ELR (cell line): ENCODE measurements at places on chromosomes 16 and 17.

DNA sequence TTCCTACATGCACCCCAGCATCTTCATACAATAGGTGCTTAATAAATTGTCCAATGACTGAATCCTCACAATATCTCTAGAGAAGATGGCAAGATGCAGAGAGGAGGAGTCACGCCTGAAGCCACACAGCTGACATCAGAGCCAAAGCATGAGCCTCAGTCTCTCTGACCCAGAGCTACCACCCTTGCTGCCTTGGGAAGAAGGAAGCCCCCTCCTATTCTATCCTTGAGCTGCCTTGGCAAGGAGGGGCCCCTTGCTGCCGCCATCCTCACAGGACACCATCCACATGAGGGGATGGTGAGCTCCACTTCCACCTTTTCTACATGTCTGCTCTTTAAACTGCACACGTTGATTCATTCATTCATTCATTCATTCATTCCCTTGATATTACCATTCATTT is 37.0 kb upstream of the C16orf78 start:
- no peak for DNase-seq

GRCh38 chr17:7477392-7478275 is 1.8 kb downstream of the ZBTB4 start:
- DNase-seq: peak; percentile 77

DNA sequence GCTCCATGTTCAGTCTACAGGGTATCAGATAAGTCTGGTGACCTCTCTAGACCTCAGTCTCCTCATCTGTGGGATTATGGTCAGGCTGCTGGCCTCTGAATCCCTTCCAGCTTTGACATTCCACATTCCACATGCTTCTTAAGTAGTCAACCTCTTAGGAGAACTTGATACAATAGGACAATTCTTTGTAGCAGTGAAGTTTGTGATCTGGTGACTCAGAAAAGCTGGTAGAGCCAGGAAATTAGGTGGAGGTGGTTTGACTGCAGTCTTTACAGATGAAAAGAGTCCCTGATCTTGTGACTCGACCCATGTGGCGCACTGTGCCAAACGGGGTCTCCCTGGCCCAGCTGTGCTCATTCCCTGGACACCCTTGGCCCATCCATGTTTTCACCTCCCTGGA is 147.8 kb downstream of the NTN1 start:
- no peak for DNase-seq

DNA sequence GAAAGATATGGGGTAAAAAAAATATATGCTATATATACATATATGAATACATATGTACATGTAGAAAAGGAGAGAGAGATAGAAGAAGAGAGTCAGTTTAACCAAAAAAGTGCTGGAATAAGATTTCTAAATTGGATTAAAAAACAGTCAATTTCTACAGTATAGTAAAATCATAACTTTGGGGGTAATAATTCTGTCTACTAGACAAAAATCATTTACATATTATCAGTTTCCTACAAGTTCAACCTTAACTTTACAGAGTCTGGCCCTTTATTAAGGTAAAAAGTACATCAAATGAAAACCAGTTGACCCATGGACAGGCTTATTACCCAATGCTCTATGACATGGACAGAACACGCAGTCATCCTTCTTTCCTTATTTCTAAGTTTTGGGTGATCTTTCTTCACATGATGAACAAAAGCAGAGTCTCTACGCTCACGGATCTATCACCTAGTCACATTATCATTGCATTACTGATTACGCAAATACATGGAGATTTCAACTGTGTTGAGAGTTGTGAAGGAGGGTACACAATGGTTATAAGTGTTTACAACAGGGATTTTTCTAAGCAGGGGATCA is 63.9 kb upstream of the SMIM36 start:
- DNase-seq: no peak

DNA sequence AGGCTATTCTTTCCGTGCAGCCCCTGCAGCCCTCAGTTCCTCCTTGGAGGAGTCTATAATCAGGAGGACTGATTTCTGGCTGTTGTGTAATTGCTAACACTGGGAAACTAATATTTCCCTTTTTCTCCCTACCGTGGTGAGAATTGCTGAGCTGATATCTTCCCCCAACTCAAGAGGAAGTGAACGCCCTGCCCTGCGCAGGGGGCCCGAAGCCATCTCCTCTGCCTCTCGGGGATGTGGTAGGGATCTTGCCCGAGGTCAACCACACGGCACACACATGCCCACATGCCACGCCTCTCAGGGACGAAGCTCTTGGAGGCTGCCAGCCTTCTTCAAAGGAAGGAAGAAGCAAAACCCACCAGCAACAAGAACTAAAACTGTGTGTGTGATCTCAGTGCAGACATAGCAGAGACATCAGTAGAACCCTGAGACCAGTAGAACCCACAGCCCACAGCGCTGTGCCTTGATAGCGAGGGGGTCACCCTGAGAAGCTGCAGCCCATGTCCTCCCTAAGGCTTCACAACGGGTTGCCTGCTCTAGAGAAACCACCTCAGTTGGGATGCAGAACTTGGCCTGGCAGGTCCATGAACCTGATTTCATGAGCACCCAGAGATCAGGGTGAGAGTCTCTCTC is 8.9 kb upstream of the ULK2 start:
- no peak for DNase-seq

DNA sequence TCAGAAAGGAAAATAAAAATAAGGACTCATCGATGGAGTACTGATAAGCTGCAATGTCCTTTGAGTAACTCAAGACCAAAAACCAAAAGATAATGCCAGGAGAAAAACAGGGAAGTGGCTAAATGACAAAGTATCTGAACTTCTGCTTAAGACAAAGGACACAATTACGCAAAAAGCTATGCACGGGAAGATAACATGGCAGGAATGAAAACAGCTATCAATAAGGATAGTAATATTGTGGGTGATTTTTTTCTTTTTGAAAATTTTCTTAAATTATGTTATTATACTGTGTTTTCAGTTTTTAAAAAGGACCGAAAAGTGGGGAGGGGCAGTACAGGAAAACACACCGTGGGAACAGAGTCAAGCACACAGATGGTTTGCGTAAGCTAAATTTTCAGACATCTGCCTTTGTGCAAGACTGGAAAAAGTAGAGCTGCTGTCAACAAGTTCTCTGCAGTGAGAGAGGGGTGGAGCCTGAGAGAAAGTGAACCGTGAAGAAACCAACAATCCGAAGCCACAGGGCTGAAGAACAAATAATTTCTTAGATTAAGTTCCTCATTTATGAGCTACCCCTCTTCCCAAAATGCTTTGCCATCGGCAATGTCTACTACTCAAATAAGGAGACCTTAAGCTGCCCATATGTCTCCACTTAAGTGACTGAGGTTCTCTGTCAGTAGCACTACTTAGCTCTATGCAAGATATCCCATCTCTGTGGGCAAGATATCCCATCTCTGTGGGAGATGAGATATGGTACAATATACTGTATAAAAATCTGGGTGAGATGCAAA is 99.9 kb upstream of the CORO6 start:
- DNase-seq: no peak

- peak; percentile 98 for DNase-seq
These were observed 6.3 kb upstream of the MNT start for GRCh38 chr17:2406903-2407790.

GRCh38 chr16:21302898-21303528 is 24.9 kb upstream of the CRYM start:
- DNase-seq: peak; percentile 88

GRCh38 chr17:36844013-36844412 is 93.3 kb upstream of the LHX1 start:
- no peak for DNase-seq

- DNase-seq: no peak
These were observed 21.1 kb upstream of the NLRP1 start for GRCh38 chr17:5605452-5605851.

DNA sequence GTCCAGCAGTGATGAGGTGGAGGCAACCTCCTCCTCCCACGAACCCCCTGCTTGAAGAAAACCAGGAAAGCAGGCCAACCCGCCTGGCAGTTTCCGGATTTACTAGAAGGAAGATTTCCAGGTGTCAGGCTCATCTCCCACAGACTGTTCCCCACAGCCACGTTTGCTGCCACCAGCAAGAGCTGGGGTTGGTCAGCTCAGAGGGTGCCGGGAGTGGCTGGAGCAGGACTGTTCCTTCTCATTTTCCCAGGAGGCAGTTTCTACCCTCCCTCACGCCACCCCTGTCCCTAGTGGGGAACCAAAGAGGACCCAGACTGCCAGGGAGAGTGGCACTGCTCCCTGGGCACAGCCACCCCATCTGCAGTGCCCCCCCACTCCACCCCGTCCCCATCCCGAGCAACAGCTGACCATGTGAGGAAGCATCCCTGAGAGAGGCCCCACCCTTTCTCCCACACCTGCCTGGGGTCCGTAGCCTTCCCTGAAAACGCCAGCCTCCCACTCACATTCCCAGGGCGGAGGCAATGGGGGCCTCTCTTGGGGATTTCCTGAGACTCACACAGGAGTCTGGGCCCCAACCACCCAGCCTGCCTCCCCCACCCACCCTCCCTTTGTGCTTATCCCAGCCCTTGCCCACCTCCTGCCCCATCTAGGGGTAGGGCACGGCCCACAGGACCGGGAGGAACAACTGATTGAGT is 5.9 kb downstream of the KRT17 start:
- DNase-seq: no peak

DNA sequence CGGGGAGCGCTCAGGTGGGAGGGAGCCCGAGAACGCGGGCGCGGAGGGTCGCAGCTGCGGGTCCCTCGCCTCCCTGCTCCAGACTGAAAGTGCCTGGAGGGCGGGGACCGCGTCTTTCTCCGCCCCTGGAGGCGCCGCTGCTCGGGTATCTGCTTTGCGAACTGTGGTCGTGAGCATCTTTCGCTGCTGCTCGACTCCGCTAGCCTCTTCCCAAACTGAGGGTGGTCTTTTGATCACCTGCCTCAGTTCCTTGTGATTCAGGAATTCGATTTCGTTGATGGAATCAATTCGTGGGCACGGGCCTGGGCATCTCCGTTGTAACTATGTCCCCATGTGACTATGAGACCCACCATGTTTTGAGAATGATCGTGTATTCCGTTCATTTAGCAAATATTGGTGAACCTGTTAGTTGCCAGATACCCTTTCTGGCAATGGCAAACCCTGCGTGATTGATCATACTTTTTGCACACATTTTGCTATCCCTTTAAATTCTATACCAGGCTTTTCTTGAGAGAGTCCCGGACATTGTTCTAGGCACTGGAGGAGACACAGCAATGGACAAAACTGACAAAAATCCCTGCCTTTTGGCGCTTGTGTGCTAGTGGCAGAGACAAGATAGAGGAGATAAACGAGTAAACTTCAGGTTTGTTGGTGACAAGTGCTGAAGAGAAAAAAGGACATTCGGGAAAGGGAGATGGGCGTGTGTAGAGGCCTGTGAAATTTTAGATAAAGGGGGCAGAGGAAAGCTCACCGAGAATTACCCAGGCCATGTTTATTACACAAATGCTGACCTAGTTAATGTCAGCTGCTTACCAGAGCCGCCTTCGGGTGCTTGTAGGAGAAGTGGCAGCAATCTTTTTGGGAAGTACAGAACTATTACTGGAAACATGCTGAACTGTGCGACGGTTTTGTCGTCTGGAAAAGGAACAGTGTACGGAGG is 948 bp downstream of the UTP18 start:
- DNase-seq: peak; percentile 7

DNA sequence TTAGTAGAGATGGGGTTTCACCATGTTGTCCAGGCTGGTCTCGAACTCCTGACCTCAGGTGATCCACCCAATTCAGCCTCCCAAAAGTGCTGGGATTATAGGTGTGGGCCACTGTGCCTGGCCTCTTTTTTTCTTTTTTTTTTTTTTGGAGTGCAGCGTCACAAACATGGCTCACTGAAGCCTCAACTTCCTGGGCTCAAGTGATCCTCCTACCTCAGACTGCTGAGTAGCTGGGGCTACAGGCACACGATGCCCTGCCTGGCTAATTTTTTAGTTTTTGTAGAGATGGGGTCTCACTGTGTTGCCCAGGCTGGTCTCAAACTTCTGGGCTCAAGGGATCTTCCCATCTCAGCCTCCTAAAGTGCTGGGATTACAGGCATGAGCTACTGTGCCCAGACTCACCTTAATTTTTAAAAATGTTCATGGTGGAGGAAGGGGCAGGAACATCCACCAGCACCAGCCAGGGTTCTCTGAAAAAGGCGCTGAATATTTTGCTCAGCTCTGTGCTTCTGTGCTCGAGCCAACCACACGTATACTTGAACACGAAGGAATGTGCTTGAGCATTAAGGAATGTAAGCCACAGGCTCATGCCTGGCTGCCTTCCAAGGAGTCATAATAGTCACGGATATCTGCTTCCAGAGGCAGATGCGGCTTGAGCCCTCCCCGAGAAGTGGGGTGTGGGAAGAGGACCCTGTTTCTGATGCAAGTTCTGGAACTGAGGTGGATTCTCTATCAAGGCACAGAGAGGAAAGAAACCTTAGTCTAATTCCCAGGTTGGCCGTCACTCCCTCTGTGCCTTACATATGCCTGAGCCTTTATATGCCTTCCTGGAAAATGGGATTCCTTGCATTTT is 65.5 kb upstream of the CREBBP start:
- DNase-seq: peak; percentile 98

DNA sequence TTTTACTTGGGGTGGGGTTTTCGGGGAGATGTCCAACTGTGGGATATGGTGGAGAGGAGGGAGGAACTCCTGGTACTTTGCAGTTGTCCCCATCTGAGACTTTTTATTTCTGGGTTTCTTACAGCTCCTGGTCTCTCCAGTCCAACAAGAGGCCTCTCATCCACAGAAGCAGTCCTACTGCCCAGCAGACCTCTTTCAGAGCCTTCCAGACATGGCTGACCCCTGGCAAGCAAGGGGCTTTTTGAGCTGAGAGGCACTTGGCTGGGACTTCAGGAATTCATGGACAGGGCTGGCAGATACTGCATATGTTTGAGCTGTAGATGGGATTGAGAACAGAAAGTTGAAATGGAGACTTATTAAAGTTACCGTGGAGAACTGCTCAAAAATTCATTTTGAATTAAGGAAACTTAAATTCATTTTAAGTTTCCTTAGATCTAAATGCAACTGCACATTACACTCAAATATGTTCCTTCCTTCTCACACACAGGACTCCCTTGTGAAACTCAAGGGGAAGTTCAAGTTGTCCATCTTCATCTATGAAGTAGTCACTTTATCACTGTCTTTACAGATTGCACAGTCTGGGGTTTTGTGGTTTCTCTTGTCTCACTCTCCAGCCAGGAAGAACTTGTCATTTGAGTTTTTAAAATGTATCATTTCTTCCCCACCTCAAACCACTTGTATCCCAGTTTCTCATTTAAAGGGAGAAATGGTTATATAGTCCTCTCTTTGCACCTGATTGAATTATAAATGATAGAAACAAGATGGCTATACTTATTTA is 1.1 kb downstream of the LASP1NB start:
- no peak for DNase-seq

DNA sequence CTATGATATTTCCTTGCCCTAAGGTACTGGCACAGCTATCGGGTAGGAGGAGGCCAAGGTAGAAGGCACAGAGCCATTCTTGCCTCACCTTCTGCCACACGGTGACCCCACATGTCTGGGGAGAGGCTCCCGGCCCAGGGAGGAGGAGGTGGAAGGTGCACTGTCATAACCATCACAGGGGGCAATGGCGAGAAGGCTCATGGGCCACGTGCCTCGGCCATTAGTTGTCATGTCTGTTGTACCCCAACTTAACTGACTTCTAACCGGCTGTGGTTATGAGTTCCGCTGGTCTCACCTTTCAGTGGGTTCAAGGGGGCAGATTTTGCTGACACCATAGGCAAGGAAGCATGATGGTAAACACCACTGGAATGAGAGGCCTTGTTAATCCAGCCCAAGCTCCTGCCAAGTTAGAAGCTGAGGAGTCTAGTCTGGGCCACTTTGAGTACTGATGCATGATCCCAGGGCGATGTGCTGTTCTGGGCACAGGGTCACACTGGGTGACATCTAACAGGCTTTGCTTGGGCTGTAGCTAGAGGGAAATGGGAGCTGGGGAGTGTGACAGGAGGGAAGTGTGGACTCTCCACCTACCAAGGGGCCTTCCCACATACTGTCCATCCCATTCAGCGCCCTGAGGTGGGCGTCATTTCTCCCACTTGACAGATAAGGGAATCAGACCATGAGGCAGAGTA is 39.6 kb downstream of the HLF start:
- DNase-seq: no peak
